ENCODE measurements at places on chromosomes 7 and 10.

GRCh38 chr7:80135309-80136104 lies 876 bp downstream of the GNAI1 start:
- DNase-seq: peak; percentile 67

GRCh38 chr7:35365523-35365922 lies 111.6 kb upstream of the TBX20 start:
- DNase-seq: no peak

DNA sequence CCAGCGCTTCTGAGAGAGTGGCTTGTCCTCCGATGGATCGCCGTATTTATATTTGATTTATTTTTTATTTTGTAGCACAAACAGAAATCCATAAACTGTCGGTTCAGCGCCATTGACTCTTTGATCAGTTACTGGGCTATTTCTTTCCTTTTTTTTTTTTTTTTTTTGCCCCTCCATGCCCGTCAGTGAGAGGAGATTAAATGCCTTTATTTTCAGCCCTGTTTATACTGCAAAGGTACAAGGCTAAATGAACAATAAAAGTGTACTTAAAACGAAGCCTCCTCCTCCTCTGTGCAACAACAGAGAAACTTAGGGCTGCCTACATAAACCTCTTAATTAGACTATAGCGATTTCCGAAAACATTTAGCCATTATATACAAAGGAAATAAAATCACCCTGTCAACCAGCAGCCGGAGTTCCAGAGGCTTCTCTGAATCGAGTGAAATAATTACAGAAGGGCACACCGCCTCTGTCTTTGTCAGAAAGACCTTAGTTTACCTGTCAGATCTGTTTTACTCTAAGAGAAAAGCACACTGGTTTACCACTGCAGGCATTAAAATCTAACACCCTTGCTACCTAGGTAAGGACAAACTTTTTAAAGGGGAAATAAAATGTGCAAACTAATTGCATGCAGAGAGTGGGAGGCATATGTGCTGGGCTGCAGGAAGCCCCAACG lies 3.5 kb downstream of the EBF3 start:
- DNase-seq: no peak

GRCh38 chr7:74194686-74195085 lies 15.1 kb upstream of the LAT2 start:
- DNase-seq: no peak

- no peak for DNase-seq
Observed at GRCh38 chr7:27064661-27065060, 31.1 kb downstream of the HOXA1 start.

GRCh38 chr10:69929575-69929974 lies 123.1 kb upstream of the MACROH2A2 start:
- no peak for DNase-seq

GRCh38 chr10:28075424-28075823 lies 76.5 kb upstream of the ODAD2 start:
- no peak for DNase-seq

GRCh38 chr10:29443745-29444523 lies 155.1 kb downstream of the LYZL1 start:
- no peak for DNase-seq
